ENCODE measurements at places on chromosomes 4 and X.

DNA sequence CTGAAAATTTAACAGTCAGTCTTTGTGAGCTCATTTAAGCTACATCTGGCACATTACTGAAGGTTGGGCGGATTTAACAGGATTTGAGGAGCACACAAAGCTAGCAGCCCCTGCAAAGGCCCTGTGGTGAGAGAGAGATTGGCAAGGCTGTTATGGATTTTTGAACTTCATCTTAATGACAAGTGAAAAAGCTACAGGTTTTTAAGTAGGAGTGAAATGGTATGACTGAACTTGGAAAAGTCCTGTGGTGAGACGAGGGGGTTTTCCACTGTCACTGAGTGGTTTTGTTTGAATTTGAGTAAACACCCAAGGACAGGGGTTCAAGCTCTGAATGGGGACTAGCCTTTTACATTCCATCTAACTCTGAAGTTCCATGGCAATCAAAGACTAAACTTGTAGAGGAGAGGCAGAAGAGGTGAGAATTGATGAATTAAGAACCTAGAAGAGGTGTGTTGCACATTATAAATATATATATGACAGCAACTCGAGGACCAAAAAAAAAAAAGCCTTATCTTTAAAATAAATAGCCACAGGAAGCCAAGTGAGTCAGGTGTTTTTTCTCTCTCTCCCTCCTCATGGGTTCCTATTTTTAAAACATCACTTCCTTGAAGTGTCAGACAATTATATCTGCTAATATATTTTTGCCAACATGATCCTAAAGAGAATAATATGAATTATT is 47.8 kb upstream of the CLNK start:
- no peak for DNase-seq
- H3K27me3 ChIP-seq = peaks cover 42% of the 10 kb centered on the region
- no peak overlapping the region for H3K27ac ChIP-seq
- H3K36me3 ChIP-seq = peaks cover 1% of the 10 kb centered on the region
- H3K4me3 ChIP-seq = no peak overlapping the region

DNA sequence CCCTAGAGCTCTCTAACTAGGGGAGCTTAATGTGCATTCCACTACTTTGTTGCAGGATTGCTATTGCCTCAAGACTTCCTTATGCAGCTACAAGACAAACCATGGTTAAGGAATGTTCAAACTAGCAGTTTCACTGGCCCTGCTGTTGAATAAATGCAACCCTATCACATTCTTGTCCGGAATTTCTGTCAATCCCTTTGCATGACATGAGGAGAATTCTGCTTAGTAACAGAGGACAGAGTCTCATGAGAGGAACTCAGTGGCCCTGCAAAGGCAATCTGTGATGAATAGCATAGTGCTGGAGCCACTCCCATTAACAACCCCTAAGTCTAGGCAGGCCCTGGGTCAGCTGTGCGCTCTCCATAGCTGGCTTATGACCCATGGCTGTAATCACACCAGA is 30.7 kb upstream of the SGMS2 start:
- H3K4me1 ChIP-seq = no peaks in the 10 kb centered on the region
- H3K27me3 ChIP-seq = peaks cover 32% of the 10 kb centered on the region
- H3K36me3 ChIP-seq = no peaks in the 10 kb centered on the region
- DNase-seq = no peak
- H3K4me3 ChIP-seq = no peak overlapping the region
- H3K27ac ChIP-seq = no peak overlapping the region

GRCh38 chr4:124631760-124632159 is 80.8 kb downstream of the ANKRD50 start:
- H3K4me3 ChIP-seq = no peak overlapping the region
- H3K27me3 ChIP-seq = no peaks in the 10 kb centered on the region
- no peak overlapping the region for H3K27ac ChIP-seq
- no peak for DNase-seq

DNA sequence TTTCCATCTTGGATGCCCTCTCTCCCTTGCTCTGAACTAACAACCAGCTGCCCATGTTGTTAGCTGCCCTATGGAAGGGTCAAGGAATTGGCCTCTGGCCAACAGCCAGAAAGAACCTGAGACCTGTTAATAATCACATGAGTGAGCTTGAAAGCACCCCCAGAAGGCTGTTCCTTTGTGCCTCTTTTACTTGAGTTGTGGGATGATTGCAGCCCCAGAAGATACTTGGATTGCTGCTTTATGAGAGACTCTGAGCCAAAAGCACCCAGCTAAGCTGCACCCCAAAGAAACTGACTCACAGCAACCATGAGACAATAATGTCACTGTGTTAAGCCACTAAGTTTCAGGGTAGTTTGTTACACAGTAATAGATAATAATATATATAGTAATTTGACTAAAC is 73.3 kb downstream of the FRYL start:
- no peak overlapping the region for H3K4me3 ChIP-seq
- no peak for DNase-seq
- peaks cover 24% of the 10 kb centered on the region for H3K4me1 ChIP-seq
- H3K27me3 ChIP-seq = no peaks in the 10 kb centered on the region

DNA sequence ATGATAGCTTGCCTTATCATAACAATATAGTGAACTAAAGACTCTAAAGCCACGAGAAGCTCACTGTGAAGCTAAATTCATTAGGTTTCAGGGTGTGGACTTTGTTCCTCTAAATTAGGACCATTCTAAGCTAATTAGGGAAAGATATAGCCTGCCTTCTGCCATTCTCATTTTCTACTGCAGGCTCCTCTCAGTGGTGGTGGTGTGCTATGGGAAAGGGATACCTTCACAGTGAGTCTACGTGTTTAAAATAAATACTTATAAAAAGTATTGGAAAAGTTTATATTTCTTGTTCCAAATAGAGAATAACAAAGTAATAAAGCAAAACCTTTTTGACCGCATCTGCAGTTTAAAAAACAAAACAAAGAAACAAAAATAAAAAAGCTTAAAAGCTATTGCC is 327.7 kb downstream of the PAPSS1 start:
- no peak overlapping the region for H3K27ac ChIP-seq
- no peak for DNase-seq
- H3K4me1 ChIP-seq = no peaks in the 10 kb centered on the region
- H3K27me3 ChIP-seq = peaks cover 15% of the 10 kb centered on the region
